ENCODE measurements at places on chromosomes 4 and X.

GRCh38 chr4:188911707-188912106 lies 772.5 kb downstream of the TRIML1 start:
- DNase-seq, result no peak
- H3K4me3 ChIP-seq, result no peak overlapping the region
- H3K27ac ChIP-seq, result no peak overlapping the region
- H3K4me1 ChIP-seq, result no peaks in the 10 kb centered on the region

GRCh38 chrX:38664285-38664684 lies 102.9 kb downstream of the TSPAN7 start:
- H3K27ac ChIP-seq, result no peak overlapping the region
- no peaks in the 10 kb centered on the region for H3K36me3 ChIP-seq
- DNase-seq, result no peak
- H3K4me3 ChIP-seq, result no peak overlapping the region

DNA sequence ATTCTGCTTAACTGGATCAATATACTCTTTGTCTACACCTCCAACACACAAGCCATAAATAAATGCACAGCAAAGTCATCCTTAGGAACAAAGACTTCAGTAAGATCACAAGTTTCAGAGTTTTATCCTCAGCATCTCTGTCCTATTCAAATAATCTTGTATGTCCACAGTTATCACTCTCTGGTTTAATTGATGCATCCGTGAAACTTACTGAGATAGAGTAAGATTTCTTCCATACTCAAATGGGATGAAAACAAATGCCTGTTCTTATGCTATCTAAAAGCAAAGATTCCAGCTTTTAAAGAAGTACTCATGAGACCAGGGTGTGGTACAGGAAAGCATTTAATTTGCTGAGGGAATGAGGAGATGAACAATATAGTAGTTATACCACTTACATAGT lies 184.6 kb upstream of the SLC7A11 start:
- no peak overlapping the region for H3K27ac ChIP-seq
- no peak overlapping the region for H3K4me3 ChIP-seq
- no peaks in the 10 kb centered on the region for H3K4me1 ChIP-seq
- no peaks in the 10 kb centered on the region for H3K36me3 ChIP-seq
- no peaks in the 10 kb centered on the region for H3K27me3 ChIP-seq

GRCh38 chr4:148852092-148852699 lies 410.0 kb upstream of the NR3C2 start:
- peaks cover 1% of the 10 kb centered on the region for H3K36me3 ChIP-seq
- no peak overlapping the region for H3K4me3 ChIP-seq
- H3K27ac ChIP-seq, result no peak overlapping the region

GRCh38 chr4:140266958-140267568 lies 106.4 kb upstream of the SCOC start:
- H3K27me3 ChIP-seq, result peaks cover 3% of the 10 kb centered on the region
- peak overlapping the region; percentile 91 for H3K27ac ChIP-seq
- H3K4me3 ChIP-seq, result peak overlapping the region; percentile 41
- peaks cover 24% of the 10 kb centered on the region for H3K4me1 ChIP-seq

DNA sequence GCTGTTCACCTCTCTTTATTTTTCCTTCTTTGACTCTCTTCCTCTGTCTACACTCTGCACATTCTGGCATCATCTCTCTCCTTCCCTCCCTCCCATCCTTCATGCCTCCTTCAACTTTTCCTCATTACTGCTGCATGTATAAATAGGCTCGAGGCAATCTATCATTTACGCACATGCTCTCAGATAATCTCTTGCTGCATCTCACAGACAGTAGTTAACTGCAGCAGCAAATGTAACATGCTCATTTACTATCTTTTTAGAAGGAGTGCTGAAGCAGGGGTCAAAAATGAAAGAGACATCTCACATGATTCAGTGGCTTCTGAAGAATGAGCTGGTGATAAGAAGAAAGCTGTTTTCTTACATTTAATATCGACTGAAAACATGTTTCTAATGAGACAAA lies 127.7 kb downstream of the RASL11B start:
- peak overlapping the region; percentile 31 for H3K27ac ChIP-seq
- H3K36me3 ChIP-seq, result no peaks in the 10 kb centered on the region
- no peak for DNase-seq
- no peaks in the 10 kb centered on the region for H3K27me3 ChIP-seq
- no peak overlapping the region for H3K4me3 ChIP-seq

- no peak for DNase-seq
- no peaks in the 10 kb centered on the region for H3K36me3 ChIP-seq
- no peaks in the 10 kb centered on the region for H3K27me3 ChIP-seq
- H3K4me1 ChIP-seq, result peaks cover 8% of the 10 kb centered on the region
- H3K27ac ChIP-seq, result no peak overlapping the region
Observed at GRCh38 chrX:109826954-109827708, 94.1 kb upstream of the ACSL4 start.

GRCh38 chr4:90536408-90536807 lies 409.2 kb downstream of the CCSER1 start:
- H3K4me3 ChIP-seq, result no peak overlapping the region
- H3K27me3 ChIP-seq, result no peaks in the 10 kb centered on the region
- H3K27ac ChIP-seq, result no peak overlapping the region
- H3K36me3 ChIP-seq, result peaks cover 5% of the 10 kb centered on the region
- DNase-seq, result no peak

- no peaks in the 10 kb centered on the region for H3K27me3 ChIP-seq
- DNase-seq, result no peak
- H3K36me3 ChIP-seq, result no peaks in the 10 kb centered on the region
- no peak within 1 kb of the TSS for H3K4me3 ChIP-seq
Observed at GRCh38 chr4:83114576-83114975, at the start of gene PLAC8. Gene PLAC8 (minus strand): TSS chr4:83114729. CDS start chr4:83107921, 6,808 bp downstream.

DNA sequence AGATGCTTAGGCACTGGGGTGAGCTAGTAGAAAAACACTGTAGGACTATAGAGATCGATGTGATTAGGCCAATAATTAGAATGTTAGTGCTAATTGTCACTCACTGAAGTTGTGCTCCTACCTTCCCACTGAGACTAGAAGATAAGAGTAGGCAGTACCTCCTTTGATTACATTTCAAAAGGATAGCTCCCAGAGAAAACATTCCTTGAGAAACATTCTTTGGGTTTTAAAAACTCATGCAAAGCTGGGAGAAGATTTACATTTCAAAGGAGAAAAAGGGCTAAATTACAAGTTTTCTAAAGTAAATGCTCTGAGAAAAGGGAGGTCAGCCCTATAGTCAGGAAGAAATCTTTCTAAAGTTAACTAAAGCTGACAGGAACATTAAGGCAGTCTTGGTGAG lies 860.3 kb upstream of the NDST4 start:
- no peaks in the 10 kb centered on the region for H3K36me3 ChIP-seq
- no peak overlapping the region for H3K4me3 ChIP-seq
- peaks cover 8% of the 10 kb centered on the region for H3K4me1 ChIP-seq
- H3K27me3 ChIP-seq, result no peaks in the 10 kb centered on the region
- no peak for DNase-seq

DNA sequence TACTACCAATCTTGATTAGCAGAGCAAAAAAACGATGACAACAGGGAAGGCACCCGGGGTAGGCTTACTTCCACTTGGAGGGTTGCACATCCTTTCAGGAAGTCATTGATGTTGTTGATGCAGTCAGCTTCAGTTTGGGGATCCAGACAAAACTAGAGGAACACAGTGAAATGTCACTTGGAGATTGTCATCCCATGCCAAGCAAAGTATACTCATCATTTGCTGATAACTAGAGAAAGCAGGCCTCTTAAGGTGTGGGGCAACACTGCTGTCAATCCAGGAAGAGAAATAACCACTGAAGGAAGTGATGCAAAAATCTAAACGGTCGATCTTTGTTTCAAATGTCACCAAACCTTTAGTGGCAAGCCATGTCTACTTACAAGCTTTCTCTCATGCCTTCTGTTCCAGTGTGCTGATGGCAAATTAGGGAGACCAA lies 1.4 kb downstream of the ARHGEF6 start:
- no peak overlapping the region for H3K27ac ChIP-seq
- H3K4me3 ChIP-seq, result no peak overlapping the region
- peaks cover 2% of the 10 kb centered on the region for H3K27me3 ChIP-seq
- DNase-seq, result no peak
- H3K4me1 ChIP-seq, result no peaks in the 10 kb centered on the region

GRCh38 chr4:11250510-11250909 lies 178.2 kb downstream of the HS3ST1 start:
- H3K36me3 ChIP-seq, result peaks cover 6% of the 10 kb centered on the region
- no peak overlapping the region for H3K27ac ChIP-seq
- no peaks in the 10 kb centered on the region for H3K27me3 ChIP-seq
- H3K4me1 ChIP-seq, result no peaks in the 10 kb centered on the region

DNA sequence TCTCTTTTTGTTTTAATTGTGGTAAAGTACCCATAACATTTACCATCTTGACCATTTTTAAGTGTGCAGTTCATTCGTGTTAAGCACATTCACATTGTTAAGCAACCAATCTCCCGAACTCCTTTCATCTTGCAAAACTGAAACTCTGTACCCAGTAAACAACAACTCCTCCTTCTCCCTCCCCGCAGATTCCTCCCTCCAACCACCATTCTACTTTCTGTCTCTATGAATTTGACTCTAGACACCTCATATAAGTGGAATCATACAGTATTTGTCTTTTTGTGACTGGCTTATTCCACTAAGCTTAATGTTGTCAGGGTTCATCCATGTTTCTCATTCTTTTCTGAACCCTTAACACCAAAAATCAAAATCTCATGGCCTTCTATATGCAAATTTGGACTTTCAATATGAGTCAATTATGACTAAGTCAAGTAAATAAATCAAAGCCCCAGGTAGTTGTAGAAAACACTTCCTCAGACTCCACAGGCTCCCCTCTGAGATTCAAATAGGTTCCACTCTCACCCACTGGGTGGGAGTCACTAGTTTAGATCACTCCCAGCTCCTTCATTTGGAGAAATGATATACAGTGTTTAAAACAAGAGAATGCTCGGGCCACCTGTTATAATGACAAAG lies 9.8 kb upstream of the RTL5 start:
- no peaks in the 10 kb centered on the region for H3K27me3 ChIP-seq
- H3K4me3 ChIP-seq, result no peak overlapping the region
- peaks cover 17% of the 10 kb centered on the region for H3K36me3 ChIP-seq
- no peak overlapping the region for H3K27ac ChIP-seq
- H3K4me1 ChIP-seq, result peaks cover 3% of the 10 kb centered on the region
- no peak for DNase-seq

GRCh38 chrX:132790329-132790728 lies 168.1 kb downstream of the HS6ST2 start:
- no peaks in the 10 kb centered on the region for H3K27me3 ChIP-seq
- H3K4me3 ChIP-seq, result no peak overlapping the region
- no peak for DNase-seq
- peaks cover 7% of the 10 kb centered on the region for H3K4me1 ChIP-seq
- no peak overlapping the region for H3K27ac ChIP-seq

GRCh38 chr4:123696687-123697086 lies 300.1 kb downstream of the SPRY1 start:
- no peaks in the 10 kb centered on the region for H3K27me3 ChIP-seq
- H3K4me3 ChIP-seq, result no peak overlapping the region
- no peak overlapping the region for H3K27ac ChIP-seq
- peaks cover 22% of the 10 kb centered on the region for H3K4me1 ChIP-seq
- peaks cover 3% of the 10 kb centered on the region for H3K36me3 ChIP-seq

DNA sequence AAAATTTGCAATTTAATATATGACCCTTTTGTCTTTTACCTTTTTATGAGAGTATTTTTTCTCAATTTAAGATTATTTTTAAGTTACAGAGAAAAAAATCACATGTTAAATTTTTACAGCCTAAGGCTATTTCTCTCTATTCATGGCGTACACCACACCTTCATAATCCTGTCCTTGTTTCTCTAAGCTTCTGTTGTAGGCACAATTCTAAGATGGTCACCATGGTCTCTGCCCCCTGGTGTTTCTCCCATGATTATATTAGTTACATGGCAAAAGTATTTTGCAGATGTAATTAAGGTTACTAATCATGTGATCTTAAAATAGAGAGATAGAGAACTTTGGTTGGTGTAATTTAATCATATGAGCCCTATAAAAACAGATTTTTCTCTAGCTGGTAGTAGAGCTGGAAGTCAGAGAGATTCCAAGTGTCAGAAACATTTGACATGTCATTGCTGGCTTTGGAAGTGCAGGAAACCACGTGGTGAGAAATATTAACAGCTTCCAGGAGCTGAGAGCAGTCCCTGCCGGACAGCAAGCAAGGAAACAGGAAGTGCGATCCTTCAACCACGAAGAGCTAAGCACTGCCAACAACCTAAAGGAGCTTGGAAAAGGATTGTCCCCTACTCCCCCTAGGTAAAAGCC lies 89.8 kb downstream of the EIF4E start:
- no peaks in the 10 kb centered on the region for H3K27me3 ChIP-seq
- H3K27ac ChIP-seq, result no peak overlapping the region
- no peak overlapping the region for H3K4me3 ChIP-seq
- DNase-seq, result no peak
- H3K4me1 ChIP-seq, result no peaks in the 10 kb centered on the region

DNA sequence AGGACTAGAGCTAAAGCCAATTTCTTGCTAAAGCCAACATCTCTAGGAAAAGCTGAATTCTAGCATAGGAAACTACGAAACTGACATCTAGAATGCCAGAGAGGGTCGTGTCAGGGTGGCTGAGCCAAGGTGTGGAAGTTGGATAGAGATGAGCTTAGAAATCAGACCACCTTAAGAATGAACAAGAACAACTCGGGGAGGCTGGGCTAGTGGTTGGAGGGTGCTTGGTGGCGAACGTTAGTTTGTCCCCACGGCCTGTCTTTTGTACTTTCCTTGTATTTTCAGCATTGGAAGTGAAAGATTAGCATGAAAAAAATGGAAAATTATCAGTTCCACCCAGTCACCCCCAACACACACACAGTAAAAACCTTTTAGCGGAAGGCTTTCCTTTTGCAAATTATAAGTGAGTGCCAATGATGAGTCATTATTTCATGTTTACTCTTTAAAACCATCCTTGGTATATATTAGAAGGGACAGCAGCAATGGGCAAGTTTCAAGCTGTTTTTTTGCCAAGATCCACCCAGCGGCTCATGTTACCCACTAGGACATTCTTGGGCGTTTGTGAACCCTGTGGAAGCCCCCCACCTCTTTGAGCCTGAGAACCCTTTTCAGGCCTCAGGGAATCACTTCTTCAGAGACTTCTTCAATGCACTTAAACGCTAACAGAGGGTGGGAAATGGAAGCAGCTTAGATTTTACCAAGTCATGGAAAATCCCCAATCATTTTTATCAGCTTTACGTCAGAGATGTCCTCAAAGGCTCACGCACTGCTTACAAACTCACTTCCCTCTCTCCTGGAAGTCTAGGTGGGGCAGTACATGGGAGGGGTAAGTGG lies 4.9 kb upstream of the PPEF1 start:
- no peak overlapping the region for H3K27ac ChIP-seq
- no peaks in the 10 kb centered on the region for H3K36me3 ChIP-seq
- H3K4me3 ChIP-seq, result no peak overlapping the region

- DNase-seq, result no peak
- peaks cover 11% of the 10 kb centered on the region for H3K27me3 ChIP-seq
- H3K4me3 ChIP-seq, result no peak overlapping the region
- peaks cover 19% of the 10 kb centered on the region for H3K4me1 ChIP-seq
- no peak overlapping the region for H3K27ac ChIP-seq
Observed at GRCh38 chr4:10529291-10530136, 72.3 kb upstream of the ZNF518B start.

- peaks cover 2% of the 10 kb centered on the region for H3K27me3 ChIP-seq
- no peak overlapping the region for H3K27ac ChIP-seq
- H3K36me3 ChIP-seq, result no peaks in the 10 kb centered on the region
- DNase-seq, result no peak
Observed at GRCh38 chrX:106467422-106467821, 144.4 kb upstream of the RADX start.
